ENCODE measurements at places on chromosomes 13 and 19. TPM values are rescaled to one million over a fixed set of nuclear protein-coding genes. Genes with fewer than 3 reads are reported as not detected.

The FXYD1 gene
- total RNA-seq: 2.9 TPM

- H3K36me3 ChIP-seq: peaks cover 18% of the 10 kb centered on the region
- DNase-seq: no peak
- peak overlapping the region; percentile 99 for H3K27ac ChIP-seq
Measured at GRCh38 chr13:110348309-110349105, 41.4 kb downstream of the COL4A2 start.

DNA sequence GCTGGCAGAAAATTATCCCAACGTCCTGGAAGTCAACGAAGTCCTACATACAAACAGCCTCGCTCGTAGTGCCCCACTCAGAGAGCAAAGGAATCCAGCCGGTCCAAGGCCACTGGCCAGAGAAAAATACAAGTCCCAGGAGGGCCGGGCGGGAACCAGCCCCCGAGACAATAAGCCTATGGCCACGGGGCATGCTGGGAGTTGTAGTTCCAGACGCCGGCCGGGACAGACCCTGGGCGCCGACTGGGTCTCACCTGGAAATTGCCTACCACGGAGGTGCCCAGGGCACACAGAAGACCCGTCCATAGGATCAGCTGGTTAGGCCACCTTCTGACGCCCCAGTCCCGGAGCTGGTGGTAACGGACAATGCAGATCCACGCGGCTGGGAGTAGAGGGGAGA lies 5.4 kb downstream of the TMEM150B start:
- H3K4me1 ChIP-seq: peaks cover 4% of the 10 kb centered on the region
- H3K27ac ChIP-seq: no peak overlapping the region

DNA sequence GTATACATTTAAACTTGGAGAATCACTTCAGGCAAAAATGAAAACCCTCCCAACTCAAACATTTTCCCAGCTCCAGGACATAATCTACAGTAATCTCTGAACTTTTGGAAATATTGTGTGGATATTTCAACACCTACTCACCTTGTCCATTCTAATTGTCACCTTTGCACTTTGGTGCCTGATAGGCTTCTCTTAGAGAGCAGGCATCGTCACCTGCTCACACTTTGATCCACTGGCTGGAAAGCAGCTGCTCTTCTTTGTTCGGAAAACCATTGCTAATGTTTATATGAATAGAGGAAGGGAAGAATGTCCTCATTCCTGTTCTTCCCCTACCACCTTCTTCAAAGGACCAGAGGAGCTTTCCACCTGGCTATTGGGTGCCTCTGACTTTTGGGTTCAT lies 411.2 kb downstream of the FGF9 start:
- H3K27me3 ChIP-seq: peaks cover 7% of the 10 kb centered on the region
- DNase-seq: no peak
- H3K36me3 ChIP-seq: no peaks in the 10 kb centered on the region
- no peak overlapping the region for H3K27ac ChIP-seq

DNA sequence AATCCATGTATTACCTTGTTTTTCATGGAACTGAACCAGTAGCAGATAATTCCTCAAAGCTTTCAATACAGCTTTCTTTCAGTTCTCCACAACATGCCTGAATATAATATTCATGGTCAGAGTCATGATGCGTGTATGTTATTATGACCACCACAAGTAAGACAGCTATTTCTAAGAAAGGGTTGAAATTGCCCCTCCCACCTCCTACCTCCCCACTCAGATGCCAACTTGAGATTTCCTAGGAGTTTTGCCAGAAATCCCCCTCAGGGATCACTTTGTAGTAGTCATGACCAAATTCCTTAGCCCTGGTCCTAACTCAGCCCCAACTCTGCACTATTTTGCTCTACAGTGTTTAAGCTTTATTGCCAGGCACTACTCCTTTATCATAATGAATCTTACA lies 69.9 kb upstream of the RAP2A start:
- no peak for DNase-seq
- no peak overlapping the region for H3K4me3 ChIP-seq
- peaks cover 44% of the 10 kb centered on the region for H3K4me1 ChIP-seq
- no peak overlapping the region for H3K27ac ChIP-seq
- peaks cover 27% of the 10 kb centered on the region for H3K36me3 ChIP-seq

- H3K27me3 ChIP-seq: no peaks in the 10 kb centered on the region
- peaks cover 38% of the 10 kb centered on the region for H3K4me1 ChIP-seq
- peaks cover 6% of the 10 kb centered on the region for H3K36me3 ChIP-seq
- H3K27ac ChIP-seq: peak overlapping the region; percentile 73
- H3K4me3 ChIP-seq: peak overlapping the region; percentile 83
- no peak for DNase-seq
Measured at GRCh38 chr13:95643571-95643935, 953 bp downstream of the DZIP1 start.

- no peak overlapping the region for H3K27ac ChIP-seq
- H3K27me3 ChIP-seq: peaks cover 26% of the 10 kb centered on the region
- H3K36me3 ChIP-seq: no peaks in the 10 kb centered on the region
- DNase-seq: no peak
Measured at GRCh38 chr19:29266001-29266400, 53.0 kb upstream of the UQCRFS1 start.

DNA sequence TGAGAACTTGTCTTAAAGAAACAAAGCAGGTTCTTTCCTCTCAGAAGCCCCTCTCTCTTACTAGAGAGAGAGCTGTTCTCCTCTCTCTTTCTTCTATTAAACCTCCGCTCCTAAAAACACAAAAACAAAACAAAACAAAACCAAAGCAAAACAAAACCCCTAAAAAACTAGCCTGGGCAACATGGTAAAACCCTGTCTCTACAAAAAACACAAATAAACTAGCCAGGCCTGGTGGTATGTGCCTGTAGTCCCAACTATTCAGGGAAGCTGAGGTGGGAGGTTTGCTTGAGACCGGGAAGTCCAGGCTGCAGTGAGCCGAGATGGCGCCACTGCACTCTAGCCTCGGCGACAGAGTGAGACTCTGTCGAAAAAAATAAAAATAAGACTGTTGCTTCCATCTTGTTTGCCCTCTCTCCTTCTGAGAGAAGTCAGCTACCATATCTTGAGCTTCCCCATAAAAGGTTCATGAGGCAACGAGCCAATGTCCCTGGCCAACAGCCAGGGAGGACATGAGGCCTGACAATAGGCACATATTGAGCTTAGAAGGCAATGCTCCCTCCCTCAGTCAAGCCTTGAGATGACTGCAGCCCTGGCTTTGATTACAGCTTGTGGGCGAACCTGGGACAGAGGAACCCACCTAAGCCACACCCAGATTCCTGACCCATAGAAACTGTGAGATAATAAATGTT lies 17.5 kb upstream of the FLT3 start:
- peaks cover 13% of the 10 kb centered on the region for H3K27me3 ChIP-seq
- no peaks in the 10 kb centered on the region for H3K36me3 ChIP-seq
- H3K4me1 ChIP-seq: no peaks in the 10 kb centered on the region
- no peak overlapping the region for H3K27ac ChIP-seq
- no peak for DNase-seq

DNA sequence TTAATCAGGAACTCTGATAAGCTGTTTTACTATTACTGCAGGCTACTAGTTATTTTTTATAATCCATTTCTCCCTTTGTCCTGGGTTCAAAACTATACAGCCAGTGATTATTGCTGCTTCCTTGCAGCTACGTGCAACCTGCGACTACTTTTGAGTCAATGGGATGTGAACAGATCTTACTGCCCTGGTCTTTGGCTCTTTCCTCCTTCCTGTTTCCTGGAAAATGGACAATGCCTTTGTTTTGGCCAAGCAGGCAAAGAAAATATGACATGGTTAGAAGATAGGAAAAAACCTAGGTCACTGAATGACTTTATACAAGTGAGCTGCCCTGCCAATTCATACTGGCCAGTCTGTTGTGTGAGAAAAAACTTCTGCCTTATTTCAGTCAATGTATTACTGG lies 201.2 kb upstream of the KLF12 start:
- no peak for DNase-seq
- no peaks in the 10 kb centered on the region for H3K27me3 ChIP-seq
- no peaks in the 10 kb centered on the region for H3K36me3 ChIP-seq
- peaks cover 1% of the 10 kb centered on the region for H3K4me1 ChIP-seq
- no peak overlapping the region for H3K27ac ChIP-seq
- H3K4me3 ChIP-seq: no peak overlapping the region

- H3K27ac ChIP-seq: no peak overlapping the region
- H3K4me1 ChIP-seq: peaks cover 6% of the 10 kb centered on the region
- DNase-seq: no peak
Measured at GRCh38 chr13:110756219-110756631, 42.7 kb downstream of the ING1 start.

Data from chondrocyte (in vitro differentiated cells).